ENCODE measurements at places on chromosomes 11 and 22. TPM values are rescaled to one million over a fixed set of nuclear protein-coding genes. Genes with fewer than 3 reads are reported as not detected.

GRCh38 chr11:71542879-71543777, 5.1 kb upstream of the KRTAP5-9 start:
- no peak overlapping the region for H3K27ac ChIP-seq
- DNase-seq, result peak; percentile 44
- H3K4me3 ChIP-seq, result no peak overlapping the region
- H3K27me3 ChIP-seq, result peaks cover 19% of the 10 kb centered on the region

GRCh38 chr11:88043149-88043548, 132.1 kb downstream of the RAB38 start:
- H3K36me3 ChIP-seq, result no peaks in the 10 kb centered on the region
- no peaks in the 10 kb centered on the region for H3K4me1 ChIP-seq
- no peak for DNase-seq
- H3K27me3 ChIP-seq, result peaks cover 20% of the 10 kb centered on the region
- no peak overlapping the region for H3K4me3 ChIP-seq
- H3K27ac ChIP-seq, result no peak overlapping the region

- H3K4me3 ChIP-seq, result no peak overlapping the region
- DNase-seq, result no peak
- H3K4me1 ChIP-seq, result no peaks in the 10 kb centered on the region
- H3K27ac ChIP-seq, result no peak overlapping the region
- peaks cover 23% of the 10 kb centered on the region for H3K27me3 ChIP-seq
Measured at GRCh38 chr11:13102513-13102840, 93.4 kb downstream of the RASSF10 start.

GRCh38 chr22:43535741-43536140, 123.9 kb downstream of the MPPED1 start:
- H3K4me1 ChIP-seq, result no peaks in the 10 kb centered on the region
- no peak overlapping the region for H3K27ac ChIP-seq
- peaks cover 5% of the 10 kb centered on the region for H3K27me3 ChIP-seq
- DNase-seq, result no peak
- no peaks in the 10 kb centered on the region for H3K36me3 ChIP-seq
- H3K4me3 ChIP-seq, result no peak overlapping the region

- no peak overlapping the region for H3K27ac ChIP-seq
- no peaks in the 10 kb centered on the region for H3K4me1 ChIP-seq
- DNase-seq, result no peak
- no peaks in the 10 kb centered on the region for H3K36me3 ChIP-seq
- peaks cover 5% of the 10 kb centered on the region for H3K27me3 ChIP-seq
- H3K4me3 ChIP-seq, result no peak overlapping the region
Measured at GRCh38 chr22:30457981-30458380, 13.8 kb downstream of the SEC14L3 start.

GRCh38 chr11:29985248-29985647, 31.6 kb downstream of the KCNA4 start:
- no peaks in the 10 kb centered on the region for H3K27me3 ChIP-seq
- no peak overlapping the region for H3K4me3 ChIP-seq
- DNase-seq, result no peak
- H3K36me3 ChIP-seq, result no peaks in the 10 kb centered on the region
- H3K4me1 ChIP-seq, result no peaks in the 10 kb centered on the region

- H3K27ac ChIP-seq, result no peak within 1 kb of the TSS
- no peaks in the 10 kb centered on the region for H3K36me3 ChIP-seq
- peaks cover 23% of the 10 kb centered on the region for H3K4me1 ChIP-seq
- H3K4me3 ChIP-seq, result no peak within 1 kb of the TSS
- DNase-seq, result peak; percentile 69
- peaks cover 78% of the 10 kb centered on the region for H3K27me3 ChIP-seq
Measured at GRCh38 chr11:44309478-44310205, at the start of gene ALX4. TSS of gene ALX4 (minus strand) at chr11:44310139. CDS start at chr11:44310062, 77 bp downstream.

GRCh38 chr22:37204045-37204655, 8.1 kb downstream of the SSTR3 start:
- H3K36me3 ChIP-seq, result no peaks in the 10 kb centered on the region
- no peak overlapping the region for H3K27ac ChIP-seq
- peaks cover 43% of the 10 kb centered on the region for H3K4me1 ChIP-seq
- no peak overlapping the region for H3K4me3 ChIP-seq

The DMC1 gene
- total RNA-seq, result 18.9 TPM

The MAP4K2 gene
- 57.3 TPM for total RNA-seq

The ARHGEF12 gene
- total RNA-seq, result 14.3 TPM

Data from activated CD4-positive, alpha-beta T cell treated with anti-CD3 and anti-CD28 coated beads for 36 hours (primary cell).